ENCODE measurements at places on chromosomes 12 and 14.

- no peak for DNase-seq
These were observed 60.0 kb downstream of the CHGA start for GRCh38 chr14:92982956-92983355.

DNA sequence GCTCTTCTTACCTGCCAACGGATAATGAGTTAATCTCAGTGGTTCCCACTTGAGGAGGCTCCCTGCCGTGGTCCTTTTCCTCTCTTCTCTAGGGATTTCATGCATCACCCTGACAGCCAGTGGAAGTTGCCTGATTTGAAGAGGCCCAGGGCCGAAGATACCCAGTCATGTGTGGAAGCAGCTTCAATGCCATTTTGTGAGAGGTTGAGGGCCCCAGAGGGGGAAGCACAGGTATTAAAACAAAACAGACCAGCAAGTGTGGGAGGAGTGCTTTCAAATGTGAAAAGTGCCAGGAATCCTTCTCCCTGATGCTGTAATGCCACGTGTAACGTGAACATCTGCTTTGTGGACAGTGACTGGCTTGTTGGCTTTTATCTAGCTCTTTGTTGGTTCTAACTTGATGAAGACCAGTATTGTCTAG is 1.5 kb downstream of the TCP11L2 start:
- DNase-seq: peak; percentile 27

- DNase-seq: peak; percentile 25
These were observed 6.9 kb downstream of the SMCO2 start for GRCh38 chr12:27453421-27453820.

DNA sequence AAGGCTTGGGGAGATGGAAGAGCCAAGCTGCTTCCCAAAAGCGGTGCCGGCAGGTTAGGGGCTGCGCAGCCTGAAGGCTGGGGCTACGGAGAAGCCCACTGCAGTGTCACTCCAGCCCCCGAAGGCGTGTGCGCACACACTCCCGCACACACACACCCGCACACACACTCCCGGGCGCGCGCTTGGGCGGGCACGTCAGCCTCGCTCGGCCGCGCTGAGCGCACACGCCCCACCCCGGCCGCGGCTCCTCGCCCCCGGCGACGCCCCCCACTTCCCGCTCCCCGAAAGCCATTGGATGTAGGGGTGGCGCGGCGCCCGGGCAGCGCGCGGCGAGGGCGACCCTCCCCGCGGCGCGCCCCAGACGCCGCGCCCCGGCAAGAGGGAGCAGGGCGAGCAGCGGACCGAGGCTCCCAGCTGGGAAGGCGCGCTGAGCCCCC is at the start of gene KCNK10:
TSS of gene KCNK10 (minus strand) at position 184 of the 437 bp plus-strand sequence. CDS start 471 bp downstream, outside the sequence.
- no peak for DNase-seq

All from foreskin melanocyte (primary cell).